ENCODE measurements at places on chromosomes 6 and 20.

- no peak for DNase-seq
Observed at GRCh38 chr6:163786995-163787671, 372.6 kb downstream of the QKI start.

GRCh38 chr6:21201637-21202350, 391.8 kb upstream of the SOX4 start:
- DNase-seq, result no peak

DNA sequence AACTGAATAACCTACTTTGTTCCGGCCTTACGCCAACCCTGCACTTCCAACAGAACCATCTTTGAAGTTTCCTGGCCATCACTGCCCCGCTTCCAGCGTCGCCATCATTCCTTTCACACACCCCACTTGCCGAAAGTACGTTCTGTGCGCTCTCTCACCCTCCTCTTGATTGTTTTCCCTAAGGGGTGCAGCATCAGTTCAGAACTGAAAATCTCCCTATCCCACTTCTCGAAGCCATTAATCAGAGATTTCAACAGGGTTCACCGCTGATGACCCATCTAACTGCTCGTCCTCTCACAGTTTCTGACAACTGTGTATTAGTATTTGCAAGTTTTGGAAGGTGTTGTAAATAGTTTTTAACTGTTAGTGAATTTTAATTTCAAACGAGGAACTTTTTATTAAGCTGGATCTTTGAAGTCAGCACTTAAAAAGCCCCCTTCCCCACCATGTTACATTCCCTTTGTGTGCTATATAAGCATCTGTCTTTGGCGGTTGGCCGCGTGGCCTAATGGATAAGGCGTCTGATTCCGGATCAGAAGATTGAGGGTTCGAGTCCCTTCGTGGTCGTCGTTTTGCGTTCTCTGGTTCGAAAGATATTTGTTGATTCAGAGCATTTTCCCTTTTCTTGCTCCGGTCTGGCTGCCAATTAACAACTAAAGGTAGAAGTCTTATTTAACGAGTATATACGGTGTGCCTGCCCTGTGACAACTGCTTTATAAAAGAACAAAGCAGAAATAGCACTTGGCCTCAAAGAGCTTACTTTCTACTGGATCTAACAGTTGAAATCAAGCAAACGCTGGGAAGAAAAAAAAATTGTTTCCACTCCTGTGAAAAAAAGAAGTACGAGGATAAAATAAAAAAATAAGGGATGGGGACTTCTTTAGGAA, 42.6 kb downstream of the TRIM27 start:
- peak; percentile 23 for DNase-seq

GRCh38 chr6:110566346-110567125, 90.1 kb upstream of the SLC22A16 start:
- DNase-seq, result no peak

DNA sequence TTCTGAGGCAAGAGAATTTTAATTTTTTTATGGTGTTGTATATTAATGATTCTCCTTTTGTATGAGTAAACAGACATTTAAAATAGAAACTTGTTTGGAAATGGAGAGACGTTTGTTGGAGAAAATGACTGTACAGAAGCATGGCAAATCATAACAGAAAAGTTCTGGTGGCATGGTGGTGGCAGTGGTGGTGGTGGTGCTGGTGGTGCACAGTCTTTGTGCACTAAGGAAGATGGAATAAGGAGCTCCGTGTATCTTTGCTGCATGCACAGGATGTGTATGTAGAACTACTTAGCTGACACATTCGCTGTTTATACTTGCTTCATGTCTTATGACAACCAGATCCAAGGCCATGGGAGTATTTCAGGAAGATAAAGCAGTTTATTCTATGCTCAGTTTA, 294.9 kb downstream of the UTRN start:
- DNase-seq, result no peak

- no peak for DNase-seq
Observed at GRCh38 chr6:80501636-80502035, 395.2 kb downstream of the BCKDHB start.

DNA sequence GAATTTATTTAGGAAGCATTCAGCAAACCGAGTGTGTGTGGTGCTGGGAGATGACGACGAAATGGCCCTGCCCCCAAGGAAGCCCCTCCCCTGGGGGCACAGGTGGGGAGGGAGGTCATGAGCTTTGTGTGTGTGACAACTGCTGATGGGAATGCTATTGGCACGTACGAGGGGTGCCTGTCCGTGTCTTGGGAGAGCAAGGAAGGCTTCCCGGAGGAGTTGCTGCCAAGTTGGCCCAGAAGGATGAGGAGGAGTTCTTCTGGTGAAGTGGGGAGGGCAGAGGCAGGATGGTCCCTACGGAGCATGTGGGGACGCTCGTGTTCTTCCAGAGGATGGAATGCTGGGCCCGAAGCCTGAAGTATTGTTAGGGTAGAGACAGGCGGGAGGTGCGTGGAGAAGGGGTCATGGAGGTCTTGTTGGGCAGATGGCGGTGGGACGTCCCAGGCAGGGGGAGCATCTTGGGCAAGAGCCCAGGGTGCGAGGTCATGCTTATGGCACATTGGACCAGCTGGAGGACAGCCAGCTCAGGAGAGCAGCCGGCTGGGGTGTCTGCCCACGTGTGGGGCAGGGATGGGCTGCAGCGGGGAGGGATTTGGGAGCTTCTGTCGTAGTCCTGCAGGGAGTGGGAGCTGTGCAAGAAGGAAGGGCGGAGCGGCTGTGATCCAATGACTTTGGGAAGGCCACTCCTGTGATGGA, 46.1 kb downstream of the SYNJ2 start:
- DNase-seq, result no peak

DNA sequence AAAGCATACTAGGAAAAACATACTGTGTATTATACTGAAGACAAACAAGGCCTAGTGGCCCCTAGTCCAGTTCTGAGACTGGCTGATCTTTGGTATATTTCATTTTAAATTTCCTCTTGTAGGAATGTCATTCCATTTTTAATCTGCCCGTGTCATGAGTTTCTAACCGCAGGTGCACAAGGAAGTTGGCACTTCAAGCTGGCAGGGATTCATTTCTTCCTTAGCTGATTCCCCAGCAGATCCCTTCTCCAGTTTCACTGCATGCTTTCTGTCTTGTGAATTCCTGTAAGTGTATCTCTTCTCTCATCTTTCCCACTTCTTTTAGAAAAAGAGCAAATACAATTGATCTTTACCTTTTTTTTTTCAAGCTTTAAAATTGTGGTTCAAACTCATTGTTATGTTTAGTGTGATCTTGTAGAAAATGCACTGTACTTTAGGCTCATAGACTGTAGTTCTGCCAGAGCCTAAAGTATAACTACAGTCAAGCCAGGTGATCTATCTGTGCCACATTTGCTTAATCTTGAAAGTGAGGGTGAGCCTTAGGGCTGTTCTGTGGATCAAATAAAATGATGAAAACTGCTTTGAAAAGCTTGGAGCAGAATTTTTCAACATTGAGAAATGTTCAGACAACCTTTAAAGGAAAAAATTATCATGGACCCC, 37.0 kb downstream of the RNF217 start:
- no peak for DNase-seq

DNA sequence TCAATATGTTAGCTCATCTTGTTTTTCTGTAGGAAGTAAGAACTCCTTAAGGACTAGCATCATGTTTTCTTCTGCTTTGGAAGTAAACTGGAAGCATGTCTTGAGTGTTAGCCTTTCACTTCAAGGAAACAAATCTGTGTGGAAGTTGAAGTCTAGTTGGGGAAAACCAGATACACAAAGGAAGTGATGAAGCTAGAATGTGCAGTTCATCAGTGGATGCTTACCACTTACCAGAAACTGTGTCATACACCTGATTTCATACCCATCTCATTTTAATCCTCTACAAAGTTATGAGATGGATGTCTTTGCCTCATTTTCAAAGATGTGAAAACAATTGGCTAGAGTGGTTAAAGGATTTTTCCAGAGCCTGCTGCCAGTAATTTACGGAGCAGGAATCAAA, 75.8 kb downstream of the TMEM170B start:
- DNase-seq, result no peak

- no peak for DNase-seq
Observed at GRCh38 chr6:17839513-17840223, 132.9 kb upstream of the NUP153 start.

Data from GOT3 (cell line).